Cardiac septum (tissue), 1 donor: ENCODE measurements at places on chromosomes 2 and 18. TPM values are rescaled to one million over a fixed set of nuclear protein-coding genes. Genes with fewer than 3 reads are reported as not detected.

DNA sequence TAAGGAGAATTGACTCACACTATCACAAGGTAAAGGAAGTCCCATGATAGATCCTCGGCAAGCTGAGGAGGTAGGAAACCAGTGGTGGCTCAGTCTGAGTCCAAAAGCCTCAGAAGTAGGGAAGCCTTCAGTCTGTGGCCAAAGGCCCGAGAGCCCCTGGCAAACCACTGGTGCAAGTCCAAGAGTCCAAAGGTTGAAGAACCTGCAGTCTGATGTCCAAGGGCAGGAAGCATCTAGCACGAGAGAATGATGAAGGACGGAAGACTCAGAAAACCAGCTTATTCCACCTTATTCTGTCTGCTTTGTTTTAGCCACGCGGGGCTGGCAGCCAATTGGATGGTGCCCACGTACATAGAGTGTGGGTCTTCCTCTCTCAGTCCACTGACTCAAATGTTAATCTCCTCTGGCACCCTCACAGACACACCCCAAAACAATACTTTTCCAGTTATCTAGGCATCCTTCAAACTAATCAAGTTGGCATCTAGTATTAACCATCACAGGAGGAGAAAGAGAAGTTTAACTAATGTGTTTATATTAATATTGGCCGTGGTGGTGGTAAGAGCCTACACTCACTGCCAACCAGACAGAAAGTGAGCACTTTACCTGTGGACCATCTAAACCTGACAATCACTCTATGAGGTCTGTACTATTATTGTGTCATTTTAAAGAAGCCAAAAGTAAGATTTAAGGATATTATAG, 8.1 kb upstream of the TRIB2 start:
- no peak for DNase-seq

DNA sequence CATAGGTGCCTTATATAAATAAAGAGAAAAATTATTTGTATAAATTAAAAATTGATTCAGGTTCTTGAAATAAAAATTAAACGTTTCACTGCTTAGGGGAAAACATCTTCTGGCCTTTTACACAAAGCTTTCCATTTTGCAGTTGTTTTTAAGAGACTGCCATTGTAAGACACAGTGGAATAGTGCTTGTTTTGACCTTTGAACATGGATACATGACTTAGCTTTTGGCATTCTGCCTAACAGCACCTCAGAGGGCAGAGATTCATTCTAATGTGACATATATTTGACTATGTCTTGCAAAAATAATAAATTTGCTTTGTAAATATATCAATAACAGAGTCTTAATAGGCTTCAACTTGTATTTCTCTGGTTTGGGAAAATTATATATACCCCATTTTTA, 142.1 kb downstream of the SLC4A10 start:
- DNase-seq, result no peak

DNA sequence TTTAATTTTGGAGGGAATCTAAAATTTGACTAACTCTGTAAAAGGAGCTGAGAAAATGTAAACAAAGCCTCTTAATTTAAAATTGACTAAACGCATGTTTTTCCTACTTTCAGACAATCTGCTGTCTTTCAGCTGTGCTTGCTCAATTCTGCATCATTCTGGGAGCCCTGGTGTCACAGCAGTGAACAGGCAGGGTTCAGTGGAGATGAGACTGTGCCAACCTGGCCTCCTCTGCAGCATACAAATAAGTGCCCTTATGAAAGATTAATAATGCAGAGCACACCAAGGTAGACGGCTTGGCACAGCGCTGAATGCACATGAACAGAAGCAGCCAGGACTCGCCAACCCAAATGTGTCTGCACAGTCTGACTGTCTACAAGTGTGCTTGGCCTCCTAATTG, 222.0 kb upstream of the CHAC2 start:
- DNase-seq, result no peak

DNA sequence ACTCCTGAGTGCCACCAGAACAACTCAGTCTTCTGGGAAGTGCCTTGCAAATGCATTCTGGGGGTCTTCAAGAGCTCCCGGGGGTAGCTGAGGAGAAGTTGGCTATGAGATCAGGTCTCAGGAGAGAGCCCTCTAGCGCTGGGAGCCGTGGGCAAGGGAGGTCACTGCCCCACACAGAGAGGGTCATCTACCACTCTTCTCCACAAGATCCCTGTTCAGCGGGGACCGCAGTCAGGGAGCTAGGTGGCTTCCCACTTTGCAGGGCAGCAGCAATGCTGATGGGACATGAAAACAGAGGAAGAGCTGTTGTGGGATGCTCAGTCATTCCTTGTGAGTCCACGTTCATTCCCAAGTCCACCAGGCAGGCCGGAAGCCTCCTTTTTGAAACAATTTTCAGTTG, 66.6 kb downstream of the ACKR3 start:
- peak; percentile 66 for DNase-seq

DNA sequence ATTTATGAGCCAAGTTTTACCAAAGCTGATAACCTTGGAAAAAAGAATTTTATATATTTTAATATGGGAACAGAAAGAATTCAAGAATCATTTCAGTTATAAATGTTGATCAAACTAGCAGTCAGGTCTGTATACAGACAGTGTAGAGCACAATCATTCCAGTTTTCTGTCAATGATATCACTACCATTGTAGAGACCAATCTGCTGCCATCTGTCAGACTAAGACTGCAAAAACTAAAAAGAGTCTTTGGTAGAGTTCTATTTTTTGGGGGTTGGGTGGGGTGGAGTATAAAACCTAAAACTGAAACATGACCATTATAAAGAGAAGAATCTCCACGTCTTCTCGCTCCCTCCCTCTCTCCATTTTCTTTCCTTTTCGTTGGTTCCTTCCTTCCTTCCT, 204.7 kb upstream of the UBE2E3 start:
- DNase-seq, result no peak

DNA sequence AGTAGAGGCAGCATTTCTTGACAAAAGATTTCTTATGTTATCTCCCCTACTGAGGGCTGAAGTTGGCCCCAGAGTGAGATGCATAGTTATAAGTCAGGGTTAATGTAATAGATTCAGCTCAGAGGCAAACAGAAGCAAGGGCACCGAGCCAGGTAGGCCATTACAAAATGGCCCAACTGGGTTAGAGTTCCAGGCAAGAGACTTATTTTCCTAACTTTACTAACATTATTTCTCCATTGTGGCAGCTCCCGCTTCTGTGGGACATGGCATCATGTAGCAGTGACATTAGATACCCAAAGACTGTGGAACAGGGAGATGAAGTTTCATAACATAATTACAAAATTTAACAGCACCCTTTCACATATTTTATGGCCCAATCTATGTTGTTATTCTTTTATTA, 27.1 kb downstream of the TSPYL6 start:
- no peak for DNase-seq

The ASPRV1 gene
- total RNA-seq, result 0.81 TPM

DNA sequence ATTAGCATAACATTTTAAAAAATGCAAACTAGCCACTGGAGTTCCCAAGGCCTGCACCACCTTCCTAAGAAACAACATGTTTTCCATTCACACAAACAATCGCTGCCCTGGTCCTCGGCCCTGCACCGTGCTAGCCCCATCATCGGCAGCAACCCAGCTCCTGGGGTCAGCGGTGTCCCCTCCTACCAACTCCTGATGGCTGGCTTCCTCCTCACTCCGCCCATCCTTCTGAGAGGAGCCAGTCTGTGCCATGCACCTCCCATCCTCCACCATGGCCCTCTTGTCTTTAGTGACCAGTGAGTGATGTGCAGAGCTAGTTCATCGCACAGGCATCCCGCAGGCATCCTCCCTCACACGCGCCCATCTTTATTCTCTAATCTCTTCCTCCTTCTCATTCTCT, 81.9 kb downstream of the LONRF2 start:
- DNase-seq, result peak; percentile 46

DNA sequence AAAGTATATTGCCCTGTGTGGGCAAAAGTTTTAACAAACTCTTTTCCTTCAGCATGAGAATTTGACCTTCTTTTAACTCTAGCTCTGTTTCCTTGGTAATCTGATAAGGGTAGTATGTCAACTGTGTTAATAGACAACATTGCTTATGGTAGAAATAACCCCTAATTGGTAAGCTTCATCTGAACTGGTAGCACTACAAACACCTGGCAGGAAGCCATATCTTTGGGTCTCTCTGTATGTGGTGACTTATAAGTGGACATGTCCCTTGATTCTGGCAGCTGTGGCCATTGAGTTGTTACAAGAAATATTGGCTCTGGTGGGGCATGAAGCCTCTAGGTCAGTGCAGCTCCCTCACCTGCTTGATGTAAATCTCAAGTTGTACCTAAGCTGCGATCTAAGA, 46.9 kb downstream of the MBD5 start:
- no peak for DNase-seq

The PECR gene
- 1.8 TPM for total RNA-seq

The SERPINB10 gene
- not detected for total RNA-seq

DNA sequence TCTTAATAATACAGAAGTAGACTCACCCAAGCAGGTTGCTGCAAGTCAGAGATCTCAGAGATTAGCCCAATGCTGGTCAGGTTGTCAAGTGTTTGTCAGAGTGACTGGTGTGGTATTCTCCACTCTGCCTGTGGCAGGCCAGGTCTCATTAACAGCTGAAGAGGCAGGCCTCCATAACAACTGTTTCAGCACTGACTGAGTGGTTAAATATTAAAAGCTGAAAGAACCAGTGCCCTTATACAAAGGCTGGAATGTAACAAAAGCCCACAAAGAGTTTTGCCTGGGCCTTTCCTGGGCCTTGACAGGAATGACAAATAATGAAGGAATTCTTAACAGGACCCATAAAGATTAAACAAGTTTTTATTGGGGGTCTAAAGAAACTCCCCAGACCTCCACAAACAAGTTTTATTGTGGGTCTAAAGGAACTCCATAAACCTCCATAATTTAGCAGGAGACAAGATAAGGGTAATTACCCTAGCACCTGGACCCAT, 26.8 kb downstream of the SULT1C2 start:
- no peak for DNase-seq

The UGT1A8 gene
- total RNA-seq, result not detected

DNA sequence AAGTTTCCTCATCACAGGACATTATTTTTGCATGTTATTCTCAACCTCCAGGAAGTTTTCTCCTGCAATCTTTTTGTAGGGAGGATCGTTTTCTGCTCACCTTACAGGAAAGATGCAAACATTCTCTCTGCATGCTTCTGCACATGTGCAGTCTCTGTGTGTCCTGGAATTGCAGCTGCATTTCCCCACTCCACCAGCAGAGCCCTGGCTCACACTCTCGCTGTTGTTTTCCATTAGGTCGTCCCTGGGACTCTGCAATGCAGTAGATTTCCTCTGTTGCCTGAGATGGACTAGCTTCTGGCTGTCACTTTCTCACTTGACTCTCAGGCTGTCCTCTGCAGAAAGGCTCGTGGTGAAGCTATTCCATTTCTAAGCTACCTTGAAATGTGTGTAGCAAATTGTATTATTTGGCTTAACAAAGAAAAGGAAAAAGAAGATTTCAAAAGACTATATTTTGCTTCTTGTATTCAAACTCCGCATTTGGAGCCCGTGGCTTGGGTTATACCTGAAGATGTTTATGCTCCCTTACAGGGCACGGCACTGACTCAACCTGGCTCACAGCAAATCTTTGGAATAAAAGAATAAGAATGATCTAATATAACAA, 346.7 kb downstream of the RAD51AP2 start:
- DNase-seq, result no peak

DNA sequence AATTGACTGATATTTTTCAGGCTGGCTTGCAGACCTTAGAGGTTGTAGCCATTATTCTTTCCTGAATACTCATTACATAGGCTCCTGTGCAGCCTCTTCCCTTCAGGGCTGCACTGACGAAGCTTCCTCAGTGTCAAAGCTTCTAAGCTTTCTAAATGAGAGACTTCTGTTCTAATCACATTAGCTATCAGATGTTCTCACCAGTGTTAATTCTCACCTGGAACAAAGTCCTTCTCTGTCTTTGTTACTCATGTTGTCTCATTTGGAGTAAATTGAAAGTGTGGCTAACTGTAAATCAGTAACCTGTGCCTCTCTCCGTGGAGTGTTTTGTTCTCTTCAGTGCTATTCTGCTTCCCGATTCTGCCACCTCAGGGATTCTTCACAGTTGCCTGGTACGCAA, 76.9 kb downstream of the MC4R start:
- no peak for DNase-seq
